ENCODE measurements at places on chromosomes 5 and 9.

GRCh38 chr9:89774858-89775370 lies 170.1 kb downstream of the GADD45G start:
- no peak for DNase-seq

DNA sequence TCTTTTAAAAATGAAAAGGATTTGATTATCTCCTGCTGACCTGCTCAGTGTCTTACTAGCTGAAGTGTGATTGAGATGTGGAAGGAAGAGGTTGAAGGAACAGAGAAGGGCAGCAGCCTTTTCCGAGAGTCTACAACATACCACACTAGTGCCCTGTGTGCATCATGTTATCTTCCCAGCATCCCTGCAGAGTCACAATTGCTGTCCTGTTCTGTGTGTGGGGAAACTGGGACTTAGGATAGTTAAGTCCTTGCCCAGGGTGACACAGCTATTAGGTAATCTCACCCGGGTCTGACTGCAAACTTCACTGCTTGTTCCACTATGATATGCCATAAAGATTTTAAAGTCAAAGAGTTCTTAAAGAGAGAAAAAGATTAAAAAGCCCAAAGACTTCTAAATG lies 55.8 kb downstream of the FAM78A start:
- no peak for DNase-seq

DNA sequence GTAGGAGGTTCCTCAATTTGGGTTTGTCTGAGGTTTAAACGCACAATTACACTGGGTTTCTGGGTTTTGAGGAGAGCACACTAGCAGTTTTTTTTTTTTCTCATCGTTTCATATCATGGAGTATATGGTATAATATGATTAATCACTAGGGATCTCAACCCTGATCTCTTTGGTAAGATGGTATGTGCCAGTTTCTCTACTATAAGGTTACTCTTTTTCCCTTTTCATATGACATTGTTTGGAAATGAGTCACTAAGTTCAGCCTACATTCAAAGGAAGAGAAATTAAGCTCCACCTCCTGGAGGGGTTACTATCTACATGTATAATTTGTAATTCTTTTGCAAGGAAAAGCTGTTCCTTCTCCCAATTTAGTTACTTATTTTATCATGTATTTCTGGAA lies 35.2 kb downstream of the MTRR start:
- no peak for DNase-seq

- no peak for DNase-seq
These were observed 2.5 kb upstream of the ABO start for GRCh38 chr9:133277467-133277866.

DNA sequence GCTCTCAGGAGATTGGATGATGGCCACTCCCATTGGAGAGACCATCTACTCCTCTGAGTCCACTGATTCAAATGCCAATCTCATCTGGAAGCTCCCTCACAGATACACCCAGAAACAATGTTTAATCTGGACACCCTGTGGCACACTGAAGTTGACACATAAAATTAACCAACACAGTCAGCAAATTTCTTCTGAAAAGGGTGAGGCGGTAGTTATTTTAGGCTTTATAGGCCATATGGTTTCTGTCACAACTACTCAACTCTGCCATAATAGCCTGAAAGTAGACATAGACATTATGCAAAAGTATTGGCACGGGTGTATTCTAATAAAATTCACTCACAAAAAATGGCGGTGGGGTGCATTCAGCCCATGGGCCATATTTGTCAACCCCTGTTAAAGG lies 244.5 kb upstream of the VLDLR start:
- no peak for DNase-seq

- DNase-seq, result no peak
These were observed 688.4 kb downstream of the PTPRD start for GRCh38 chr9:9924376-9924775.

DNA sequence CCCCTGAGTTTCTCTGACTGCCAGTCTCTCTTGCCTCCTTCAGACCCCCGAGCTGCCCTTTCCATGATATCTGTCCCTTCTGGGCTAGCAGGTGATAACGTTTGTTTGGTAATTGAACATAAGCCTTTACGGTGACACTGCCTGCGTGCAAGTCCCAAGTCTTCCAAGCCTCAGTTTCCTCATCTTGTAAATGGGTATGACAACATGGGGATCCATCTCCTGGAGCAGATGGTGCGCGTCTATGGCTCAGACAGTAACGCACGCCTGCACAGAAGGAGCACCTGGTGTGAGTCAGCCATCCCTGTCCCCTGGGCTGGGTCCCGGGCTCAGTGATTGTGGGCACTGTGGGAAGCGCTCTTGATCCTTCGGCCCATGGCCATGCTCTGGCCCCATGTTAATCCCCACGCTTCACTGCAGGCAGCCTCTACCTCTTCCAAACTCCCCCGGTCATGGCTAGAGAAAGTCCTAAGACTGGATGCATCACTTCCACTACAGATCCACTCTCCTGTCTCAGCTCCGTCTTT lies 85.8 kb downstream of the DAP start:
- DNase-seq, result no peak

DNA sequence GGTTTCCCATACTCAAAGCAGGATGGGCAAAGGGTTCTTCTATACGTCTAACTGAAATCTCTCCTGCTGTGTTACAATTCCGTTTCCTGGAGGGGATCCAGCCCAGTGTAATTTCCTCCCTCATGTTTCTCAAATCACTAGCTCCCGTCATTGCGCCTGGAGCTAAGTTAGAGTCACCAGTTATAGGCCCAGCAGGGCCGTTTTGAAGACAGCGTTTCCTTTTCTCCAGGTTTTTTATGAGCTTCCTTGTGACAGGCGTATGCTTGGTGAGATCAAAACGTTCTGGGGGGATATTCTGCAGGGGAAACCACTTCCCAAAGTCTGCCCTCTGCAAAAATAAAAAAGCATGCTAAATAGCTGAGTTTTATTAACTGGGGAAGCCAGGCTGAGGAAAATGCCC lies 53.0 kb upstream of the WWC1 start:
- no peak for DNase-seq
